ENCODE measurements at places on chromosomes 4 and X.
A peak's percentile ranks its signal among the peaks of the same experiment; 100 is the strongest.

DNA sequence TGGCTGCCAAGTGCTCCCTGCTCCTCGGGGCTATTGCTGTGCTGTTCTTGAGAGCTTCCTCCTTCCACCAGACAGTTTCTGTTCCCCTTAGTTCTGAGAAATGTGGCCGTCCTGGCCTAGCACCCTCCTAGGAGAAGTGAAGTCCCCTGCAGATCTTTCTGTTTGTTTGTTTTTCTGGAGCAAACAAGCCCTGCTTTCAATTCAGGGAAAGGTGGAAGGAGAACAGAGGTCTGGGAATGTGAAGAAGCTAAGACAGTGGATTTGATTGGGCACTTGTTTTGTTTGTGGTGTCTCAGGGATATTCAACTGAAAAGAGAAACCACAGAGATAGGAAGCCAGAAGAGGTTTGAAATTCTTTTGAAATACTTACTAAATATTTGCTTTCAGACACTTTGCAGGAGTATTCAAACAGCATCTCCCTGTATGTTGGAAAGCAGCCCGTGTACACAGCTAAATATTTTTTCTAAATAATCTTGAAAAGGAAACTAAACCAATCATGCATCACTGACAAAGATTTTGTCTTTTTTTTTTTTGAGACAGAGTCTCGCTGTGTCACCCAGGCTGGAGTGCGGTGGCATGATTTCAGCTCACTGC lies 36.5 kb upstream of the PPM1K start:
- DNase-seq: peak; percentile 1

GRCh38 chr4:103892586-103892985 lies 172.8 kb upstream of the TACR3 start:
- DNase-seq: peak; percentile 66

DNA sequence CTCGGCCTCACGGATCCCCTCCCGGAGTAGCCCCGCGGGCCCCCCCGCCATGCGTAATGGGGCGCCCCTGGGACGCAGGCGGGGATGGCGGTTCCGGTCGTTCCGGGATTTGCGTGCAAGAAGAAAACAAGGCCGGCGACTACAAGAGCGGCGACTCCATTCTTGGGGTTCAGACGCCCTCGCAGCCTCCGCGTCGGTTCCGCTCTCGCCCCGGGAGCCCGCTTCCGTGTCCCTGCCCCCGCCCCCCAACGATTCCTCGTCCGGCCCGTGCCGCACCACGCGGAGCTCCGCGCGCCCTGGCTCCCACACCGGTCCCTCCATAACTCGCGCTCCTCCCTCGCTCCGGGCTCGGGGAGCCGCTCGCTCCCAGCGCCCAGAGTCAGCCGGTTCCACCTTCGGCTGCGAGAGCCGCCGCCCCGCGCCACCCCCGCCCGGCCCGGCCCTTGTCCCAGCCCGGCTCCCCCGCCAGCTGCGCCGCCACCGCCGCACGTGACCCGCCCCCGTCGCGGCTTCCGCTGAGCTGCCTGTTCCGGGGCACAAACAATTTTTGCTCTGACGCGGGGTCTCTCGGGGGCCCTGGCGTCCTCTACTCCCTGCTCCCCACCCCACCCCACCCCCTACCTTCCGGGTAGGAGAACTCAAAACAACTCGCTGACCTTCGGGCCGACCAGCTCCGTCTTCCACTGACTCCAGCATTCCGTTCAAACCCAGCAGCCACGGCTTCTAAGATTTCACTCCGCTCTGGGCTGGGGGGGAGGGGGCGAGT lies 78.8 kb upstream of the BCOR start:
- peak; percentile 36 for DNase-seq

GRCh38 chrX:50606300-50606950 lies 135.8 kb upstream of the DGKK start:
- no peak for DNase-seq

- DNase-seq: no peak
Measured at GRCh38 chr4:40458683-40459082, 123.5 kb downstream of the CHRNA9 start.

DNA sequence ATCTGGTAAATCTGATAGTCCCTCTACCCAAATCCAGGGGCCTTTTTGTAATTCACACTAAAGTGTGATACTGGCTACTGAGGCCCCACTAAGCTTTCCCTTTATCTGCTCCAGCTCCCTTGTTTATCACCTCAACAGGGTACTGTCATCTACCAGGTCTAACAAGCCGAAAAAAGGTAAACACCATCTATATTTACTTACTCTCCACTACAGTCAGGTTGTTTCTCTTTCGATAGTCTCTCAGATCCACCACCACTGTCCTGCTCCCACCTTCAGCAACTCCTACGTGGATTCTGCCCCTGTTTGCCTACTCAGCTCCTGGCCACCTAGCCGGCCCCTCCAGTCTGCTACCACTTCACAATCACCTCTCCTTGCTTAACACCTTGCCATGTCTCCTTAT lies 3.3 kb downstream of the ITIH6 start:
- DNase-seq: no peak

DNA sequence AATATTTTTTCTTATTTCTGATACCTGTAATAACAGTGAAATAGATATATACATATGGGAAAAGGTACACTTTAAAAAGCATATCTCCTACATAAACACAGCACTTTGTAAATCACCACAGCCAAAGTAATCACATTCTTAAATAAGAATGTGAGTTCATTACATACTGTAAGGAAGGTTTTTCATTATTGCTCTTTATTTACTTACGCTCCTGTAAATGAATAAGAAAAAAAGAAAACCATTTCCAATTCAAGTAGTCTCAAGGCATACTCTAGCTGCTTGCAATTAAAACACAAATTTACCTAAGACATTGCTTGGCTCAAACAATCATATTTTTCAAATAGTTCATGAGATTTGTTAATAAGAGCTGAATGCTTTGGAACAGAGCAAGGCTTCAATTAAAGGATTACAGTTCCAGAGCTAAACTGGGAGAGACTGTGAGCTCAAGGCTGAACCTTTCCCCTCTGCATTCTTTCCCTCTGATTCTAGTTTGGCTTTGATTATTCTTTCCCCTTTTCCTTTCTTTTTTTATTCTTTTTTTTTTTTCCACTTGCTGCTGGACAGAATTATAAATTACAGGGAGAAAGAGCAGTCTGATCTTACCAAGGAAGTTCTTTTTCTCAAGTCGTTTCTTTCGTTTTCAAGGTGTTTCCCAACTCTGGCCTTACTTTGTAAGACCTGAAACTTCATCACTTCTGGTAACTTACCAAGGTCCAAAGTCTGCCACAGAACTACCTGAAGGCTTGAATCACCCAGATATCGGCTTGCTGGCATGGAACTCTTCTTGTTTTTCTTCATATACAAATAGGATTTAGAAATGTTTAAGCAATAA lies 278.3 kb downstream of the INPP4B start:
- peak; percentile 25 for DNase-seq

DNA sequence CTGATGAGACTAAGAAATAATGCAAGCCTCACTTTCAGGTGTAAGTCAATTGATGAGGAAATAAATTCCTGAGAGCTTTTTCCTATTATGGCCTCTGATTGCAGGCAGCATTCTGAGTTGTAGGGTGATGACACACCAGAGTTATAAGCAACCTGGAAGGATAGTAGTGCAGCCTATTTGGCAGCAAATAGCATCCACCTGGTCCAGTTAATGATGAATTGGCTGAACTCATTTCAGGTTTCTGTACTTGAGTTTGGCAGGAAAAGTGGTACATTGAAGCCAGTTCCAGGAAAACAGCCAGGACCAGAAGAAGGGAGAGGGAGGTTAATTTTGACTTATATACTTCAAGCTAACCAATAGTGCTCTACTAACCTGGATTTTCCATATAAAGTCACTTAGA lies 316.8 kb downstream of the NAF1 start:
- DNase-seq: no peak

DNA sequence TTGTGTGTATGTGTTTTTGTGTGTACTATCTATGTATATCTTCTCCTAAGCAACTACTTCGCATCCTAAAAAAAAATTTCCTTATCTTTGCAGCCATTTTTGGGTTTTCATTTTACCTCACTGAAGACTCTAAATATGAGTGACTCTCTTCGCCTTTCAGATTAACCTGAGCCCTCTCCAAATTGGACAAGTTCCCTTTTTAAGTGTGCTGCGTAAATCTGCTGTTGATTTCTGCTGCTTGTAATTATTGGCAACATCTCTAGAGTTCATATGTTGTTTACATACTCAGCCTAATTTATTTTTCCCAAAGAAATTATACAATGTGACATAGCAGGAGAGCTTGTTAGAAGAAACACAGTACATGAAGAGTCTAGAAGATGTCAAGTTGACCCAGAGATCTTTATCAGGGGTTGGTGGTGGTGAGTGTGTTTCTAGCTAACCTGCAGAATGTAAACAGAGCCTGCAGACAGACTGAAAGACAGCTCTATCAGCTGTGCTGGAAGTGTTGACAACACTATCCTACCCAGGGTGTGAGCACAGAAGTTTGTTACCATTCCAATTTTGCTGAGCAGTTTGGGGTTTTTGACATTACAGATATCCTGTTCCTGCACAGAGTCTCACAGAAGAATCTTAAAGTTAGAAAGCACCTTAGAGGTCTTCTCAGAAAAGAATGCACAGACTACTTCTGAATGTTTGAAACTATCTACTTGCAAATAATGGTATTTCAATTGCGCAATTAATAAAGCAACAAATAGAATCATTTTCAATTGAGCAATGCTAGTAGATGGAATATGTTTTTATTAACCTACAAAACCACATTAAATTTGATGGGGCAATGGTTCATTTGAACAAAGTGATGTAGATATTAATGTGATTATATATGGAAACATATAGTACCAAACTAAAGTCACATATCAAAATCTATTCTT lies 12.5 kb downstream of the SOX3 start:
- DNase-seq: no peak

DNA sequence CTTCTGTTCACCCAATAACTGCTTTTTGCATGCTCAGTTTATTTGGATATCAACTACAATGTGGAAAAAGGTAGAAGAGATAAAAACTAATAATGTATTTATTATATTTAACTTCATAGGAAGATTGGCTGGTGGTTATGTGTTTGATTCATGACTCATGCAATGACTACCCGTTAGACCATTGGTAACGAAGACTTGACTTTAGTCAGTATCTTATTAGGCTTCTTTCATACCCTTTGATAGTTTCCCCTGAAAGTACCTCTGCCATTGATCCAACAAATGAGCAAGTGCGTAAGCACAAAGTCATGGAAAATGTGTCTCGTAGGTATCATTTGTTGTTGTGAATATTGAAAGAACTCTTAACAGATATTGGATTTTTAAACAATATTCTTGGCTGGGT lies 394.7 kb downstream of the PPP3CA start:
- no peak for DNase-seq

- DNase-seq: no peak
Measured at GRCh38 chr4:163858515-163858914, 364.0 kb downstream of the TMA16 start.

GRCh38 chr4:75995727-75996126 lies 5.0 kb upstream of the SDAD1 start:
- peak; percentile 41 for DNase-seq

GRCh38 chr4:7434766-7435150 lies at the start of gene PSAPL1:
Gene PSAPL1 (minus strand): TSS chr4:7434930. CDS start chr4:7434879, 51 bp downstream.
- peak; percentile 40 for DNase-seq

DNA sequence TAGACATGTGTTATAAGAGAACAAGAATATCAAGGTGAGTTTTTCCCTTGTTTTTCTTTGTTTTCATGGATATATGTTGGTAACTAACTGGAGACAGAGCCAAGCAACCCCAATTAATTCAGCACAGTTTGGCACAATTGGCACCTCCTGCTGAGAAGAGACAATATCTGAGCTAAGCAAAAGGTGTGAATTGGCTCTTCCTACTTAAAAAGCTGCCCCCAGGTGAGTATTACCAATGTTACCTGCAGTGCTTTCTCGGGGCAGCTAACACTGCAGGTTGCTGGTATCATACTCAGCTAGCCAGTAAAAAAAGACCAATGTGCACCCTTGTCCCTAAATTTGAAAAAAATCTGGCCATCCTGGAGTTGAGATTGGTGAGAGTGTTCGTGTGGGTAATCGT lies 871.2 kb upstream of the TENM3 start:
- DNase-seq: no peak

- peak; percentile 10 for DNase-seq
Measured at GRCh38 chr4:16416601-16417000, 190.3 kb upstream of the TAPT1 start.

DNA sequence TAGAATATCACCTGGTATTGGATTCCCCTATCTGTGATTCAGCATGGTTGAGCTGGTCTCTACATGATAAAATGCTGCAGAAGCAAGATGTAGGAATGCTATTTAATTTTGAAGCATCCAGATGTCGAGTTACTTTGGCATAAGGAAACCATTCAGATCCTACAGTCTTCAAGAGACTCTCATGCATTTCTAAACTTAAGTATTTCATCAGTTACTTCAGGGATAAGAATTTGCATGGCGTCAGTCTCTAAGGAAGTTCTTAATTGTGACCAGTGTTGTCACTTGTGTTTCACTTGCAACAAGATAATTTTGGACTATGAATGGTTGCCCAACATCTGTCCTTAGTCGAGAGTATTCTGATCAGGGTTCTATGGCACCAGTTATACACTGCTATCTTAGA lies 192.4 kb downstream of the CCNG2 start:
- no peak for DNase-seq

- DNase-seq: no peak
Measured at GRCh38 chr4:185139736-185140135, 3.3 kb upstream of the SLC25A4 start.

- DNase-seq: no peak
Measured at GRCh38 chr4:45064741-45065140, 338.4 kb upstream of the GNPDA2 start.

- peak; percentile 49 for DNase-seq
Measured at GRCh38 chr4:56286763-56287162, 100.5 kb downstream of the AASDH start.

DNA sequence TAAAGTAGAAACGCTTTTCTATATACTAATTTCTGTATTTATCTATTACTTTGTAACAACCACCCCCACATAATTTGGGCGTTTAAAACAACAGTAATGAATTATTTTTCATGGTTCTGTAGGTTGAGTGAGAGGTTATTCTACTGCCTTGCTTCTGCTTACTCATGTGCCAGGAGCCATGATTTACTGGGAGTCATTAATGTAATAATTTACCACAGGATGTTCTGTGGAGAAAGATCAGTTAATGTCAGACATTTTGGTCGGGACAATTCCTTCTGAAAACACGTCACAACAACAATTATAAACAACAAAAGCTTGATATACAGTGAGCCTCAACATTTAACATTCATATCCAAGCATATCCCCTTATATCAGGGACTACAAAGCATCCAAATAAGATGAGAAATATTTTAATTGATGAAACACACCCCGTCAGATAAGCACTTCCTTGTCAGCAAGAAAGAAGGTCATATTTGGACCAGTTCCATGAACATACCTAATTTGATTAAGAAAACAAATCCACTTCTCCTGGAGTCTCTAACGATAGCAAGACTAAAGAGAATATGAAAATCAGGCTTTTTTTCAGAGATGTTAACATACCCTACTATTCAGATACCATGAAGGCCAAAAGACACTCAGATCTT lies 238.5 kb downstream of the PRDM5 start:
- no peak for DNase-seq

GRCh38 chr4:139247700-139248238 lies 32.3 kb downstream of the MGARP start:
- no peak for DNase-seq
